A673 (cell line): ENCODE measurements at places on chromosomes 3 and 15. TPM values are rescaled to one million over a fixed set of nuclear protein-coding genes. Genes with fewer than 3 reads are reported as not detected.

GRCh38 chr15:68812597-68813431 lies 7.9 kb downstream of the ANP32A start:
- DNase-seq, result no peak
- peak overlapping the region; percentile 35 for H3K27ac ChIP-seq
- H3K4me1 ChIP-seq, result peaks cover 37% of the 10 kb centered on the region
- H3K27me3 ChIP-seq, result no peaks in the 10 kb centered on the region
- H3K4me3 ChIP-seq, result no peak overlapping the region

GRCh38 chr3:8575364-8576104 lies 69.1 kb downstream of the SSUH2 start:
- H3K4me3 ChIP-seq, result no peak overlapping the region
- H3K36me3 ChIP-seq, result no peaks in the 10 kb centered on the region
- no peaks in the 10 kb centered on the region for H3K27me3 ChIP-seq
- H3K4me1 ChIP-seq, result peaks cover 10% of the 10 kb centered on the region
- H3K27ac ChIP-seq, result no peak overlapping the region

- H3K36me3 ChIP-seq, result no peaks in the 10 kb centered on the region
- no peaks in the 10 kb centered on the region for H3K4me1 ChIP-seq
- peaks cover 25% of the 10 kb centered on the region for H3K27me3 ChIP-seq
Observed at GRCh38 chr15:71506946-71507345, 303.4 kb upstream of the NR2E3 start.

DNA sequence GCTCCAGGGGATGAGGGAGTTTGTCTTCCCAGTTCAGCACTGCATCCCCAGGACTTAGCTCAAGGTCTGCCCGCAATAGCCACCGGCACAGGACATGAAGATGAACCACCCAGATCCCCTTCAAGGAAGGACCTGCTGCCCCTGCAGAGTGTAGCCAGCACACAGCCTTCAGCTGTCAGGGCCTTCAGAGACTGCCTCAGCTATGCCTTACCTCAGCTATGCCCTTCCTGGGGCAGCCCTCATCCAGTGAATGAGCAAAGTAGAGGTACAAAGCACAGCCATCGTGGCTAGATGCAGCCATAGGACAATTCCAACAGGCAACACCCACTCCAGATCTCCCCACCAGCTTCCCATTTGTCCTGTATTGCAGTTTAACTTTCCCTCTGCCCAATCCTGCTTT lies 291.2 kb upstream of the STT3B start:
- no peaks in the 10 kb centered on the region for H3K4me1 ChIP-seq
- H3K27ac ChIP-seq, result no peak overlapping the region
- no peaks in the 10 kb centered on the region for H3K36me3 ChIP-seq
- no peak for DNase-seq
- H3K4me3 ChIP-seq, result no peak overlapping the region

The RBP2 gene
- total RNA-seq, result not detected in 2 replicates

GRCh38 chr3:143654906-143655305 lies 193.4 kb downstream of the SLC9A9 start:
- no peaks in the 10 kb centered on the region for H3K27me3 ChIP-seq
- H3K27ac ChIP-seq, result no peak overlapping the region
- H3K36me3 ChIP-seq, result no peaks in the 10 kb centered on the region
- H3K4me3 ChIP-seq, result no peak overlapping the region
- no peak for DNase-seq

DNA sequence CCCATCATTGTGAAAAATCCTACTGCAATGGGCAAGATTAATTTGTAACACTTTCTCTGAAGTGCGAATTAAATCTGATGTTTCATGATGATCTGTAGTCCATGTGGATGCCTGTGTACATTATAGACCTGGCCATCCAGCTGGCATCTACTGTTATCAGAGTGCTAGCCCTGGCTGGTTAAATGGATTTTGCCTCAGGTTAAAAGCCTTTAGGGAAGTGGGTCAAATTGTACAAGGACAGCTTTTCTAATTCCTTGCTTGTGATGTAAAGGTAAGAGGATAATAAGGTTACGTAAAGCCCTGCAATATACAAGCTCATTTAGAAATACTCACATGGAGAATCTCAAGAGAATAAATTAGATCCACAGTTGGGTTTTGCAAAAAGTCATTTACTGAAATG lies 138.2 kb downstream of the EPHA3 start:
- DNase-seq, result no peak
- H3K4me3 ChIP-seq, result no peak overlapping the region
- no peak overlapping the region for H3K27ac ChIP-seq
- H3K4me1 ChIP-seq, result peaks cover 20% of the 10 kb centered on the region
- no peaks in the 10 kb centered on the region for H3K36me3 ChIP-seq
- H3K27me3 ChIP-seq, result no peaks in the 10 kb centered on the region

The OR5K2 gene
- total RNA-seq, result not detected in 2 replicates

DNA sequence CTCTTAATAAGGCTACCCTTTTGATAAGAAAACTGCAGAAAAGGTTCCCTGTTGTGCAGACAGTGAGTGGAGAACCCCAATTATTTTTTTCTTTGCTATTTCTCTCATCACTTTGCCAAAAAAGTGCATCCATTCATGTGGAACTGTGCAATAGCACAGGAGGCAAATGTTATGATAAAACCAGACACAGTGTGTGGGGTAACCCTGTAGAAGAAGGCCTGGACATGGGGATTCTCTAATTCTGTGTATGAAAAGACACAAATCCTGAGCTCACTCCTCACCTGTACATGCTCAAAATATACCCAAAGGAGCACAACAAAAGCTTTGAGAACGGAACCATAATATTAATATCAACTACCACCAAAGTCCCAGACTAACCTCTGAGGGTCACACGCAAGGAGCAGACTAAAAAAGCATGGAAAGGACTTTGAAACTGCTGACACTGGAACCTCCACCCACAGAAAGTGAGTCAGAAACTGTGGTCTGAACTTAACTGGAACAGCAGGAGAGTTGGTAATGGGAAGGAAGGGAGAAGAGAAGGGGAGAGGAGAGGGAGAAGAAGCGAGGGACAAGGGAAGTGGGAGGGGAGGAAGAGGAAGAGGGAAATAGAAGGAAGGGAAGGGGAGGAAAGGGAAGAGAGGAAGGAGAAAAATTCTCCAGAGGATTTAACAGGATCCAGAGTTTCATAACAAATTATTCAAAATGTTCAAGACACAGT lies 299.9 kb downstream of the TBC1D5 start:
- H3K4me3 ChIP-seq, result no peak overlapping the region
- DNase-seq, result no peak
- no peaks in the 10 kb centered on the region for H3K36me3 ChIP-seq
- H3K27ac ChIP-seq, result no peak overlapping the region
- H3K27me3 ChIP-seq, result no peaks in the 10 kb centered on the region
- H3K4me1 ChIP-seq, result no peaks in the 10 kb centered on the region

The AGBL1 gene
- total RNA-seq, result not detected in 2 replicates

GRCh38 chr3:14392231-14392630 lies 10.2 kb upstream of the SLC6A6 start:
- no peak overlapping the region for H3K27ac ChIP-seq
- no peak overlapping the region for H3K4me3 ChIP-seq
- DNase-seq, result no peak
- H3K36me3 ChIP-seq, result no peaks in the 10 kb centered on the region
- H3K4me1 ChIP-seq, result peaks cover 10% of the 10 kb centered on the region
- no peaks in the 10 kb centered on the region for H3K27me3 ChIP-seq

GRCh38 chr3:173395073-173395411 lies 2.5 kb upstream of the NLGN1 start:
- H3K4me3 ChIP-seq, result peak overlapping the region; percentile 65
- no peaks in the 10 kb centered on the region for H3K36me3 ChIP-seq
- peaks cover 42% of the 10 kb centered on the region for H3K27me3 ChIP-seq
- H3K4me1 ChIP-seq, result peaks cover 27% of the 10 kb centered on the region
- no peak for DNase-seq
- H3K27ac ChIP-seq, result no peak overlapping the region

DNA sequence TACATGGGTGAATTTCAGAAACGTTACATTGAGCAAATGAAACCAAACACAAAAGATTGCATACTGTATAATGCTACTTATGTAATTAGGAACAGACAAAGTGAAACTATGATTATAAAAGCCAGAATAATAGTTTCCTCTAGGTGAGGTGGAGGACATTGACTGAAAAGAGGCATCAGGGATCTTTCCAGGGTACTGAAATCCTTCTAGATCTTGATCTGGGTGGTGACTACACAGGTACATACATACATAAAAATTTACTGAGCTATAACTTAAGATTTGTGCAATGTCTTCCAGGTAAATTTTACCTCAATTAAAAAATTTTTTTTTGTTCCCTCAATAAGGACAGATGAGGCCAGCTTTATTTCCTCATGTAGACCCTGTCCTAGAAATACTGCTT lies 665.6 kb upstream of the UBE2E2 start:
- H3K4me1 ChIP-seq, result no peaks in the 10 kb centered on the region
- H3K36me3 ChIP-seq, result no peaks in the 10 kb centered on the region
- no peaks in the 10 kb centered on the region for H3K27me3 ChIP-seq
- DNase-seq, result no peak
- no peak overlapping the region for H3K27ac ChIP-seq

The MASP1 gene
- total RNA-seq, result not detected in 2 replicates

The HCLS1 gene
- total RNA-seq, result 92.4 and 96.9 TPM in 2 replicates

- H3K36me3 ChIP-seq, result no peaks in the 10 kb centered on the region
- H3K4me1 ChIP-seq, result no peaks in the 10 kb centered on the region
- H3K27ac ChIP-seq, result no peak overlapping the region
- no peaks in the 10 kb centered on the region for H3K27me3 ChIP-seq
Observed at GRCh38 chr3:72405943-72406566, 442.2 kb downstream of the SHQ1 start.

- H3K4me1 ChIP-seq, result no peaks in the 10 kb centered on the region
- H3K27ac ChIP-seq, result no peak overlapping the region
- H3K27me3 ChIP-seq, result no peaks in the 10 kb centered on the region
- H3K4me3 ChIP-seq, result no peak overlapping the region
- no peaks in the 10 kb centered on the region for H3K36me3 ChIP-seq
Observed at GRCh38 chr15:50260969-50261496, 4.5 kb downstream of the HDC start.

DNA sequence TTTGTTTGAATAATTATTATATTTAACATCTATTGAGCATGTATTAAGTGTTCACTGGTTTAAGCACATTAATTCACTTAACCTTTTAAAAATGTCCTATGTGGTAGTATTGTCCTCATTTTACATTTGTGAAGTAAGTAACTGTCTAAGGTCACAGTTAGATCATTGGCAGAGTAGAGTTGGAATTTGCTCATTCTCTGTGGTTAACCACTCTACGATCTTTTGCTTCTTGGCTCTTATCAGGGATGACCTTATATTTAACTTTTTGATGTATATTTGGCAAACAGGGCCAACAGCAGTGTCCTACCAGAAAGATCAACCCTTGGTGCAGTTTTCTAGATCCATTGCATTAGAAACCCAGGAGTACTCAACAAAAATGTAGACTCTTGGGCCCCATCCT lies 34.0 kb downstream of the PXK start:
- H3K4me3 ChIP-seq, result no peak overlapping the region
- no peak for DNase-seq
- H3K36me3 ChIP-seq, result no peaks in the 10 kb centered on the region

The MAGEL2 gene
- not detected in 2 replicates for total RNA-seq

DNA sequence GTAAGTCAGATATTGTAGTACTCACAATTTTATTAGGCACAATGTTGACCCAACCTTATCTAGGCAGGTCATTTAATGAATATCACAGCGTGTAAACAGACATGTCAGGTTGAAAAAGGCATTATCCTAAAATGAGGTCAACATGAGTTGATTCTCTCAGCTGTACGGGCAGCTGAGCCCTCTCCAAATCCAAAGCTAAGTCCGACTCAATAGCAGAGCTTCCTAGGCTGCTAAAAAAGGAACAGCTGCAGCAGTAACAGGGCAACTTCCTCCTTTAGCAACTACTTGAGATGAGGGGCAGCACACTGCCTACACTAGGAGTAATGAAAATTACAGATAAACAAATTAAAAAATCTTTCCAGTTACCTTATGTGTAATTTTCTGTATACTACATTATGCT lies 189.2 kb downstream of the CADM2 start:
- no peaks in the 10 kb centered on the region for H3K27me3 ChIP-seq
- H3K36me3 ChIP-seq, result no peaks in the 10 kb centered on the region
- no peak overlapping the region for H3K4me3 ChIP-seq
- DNase-seq, result no peak
- H3K4me1 ChIP-seq, result no peaks in the 10 kb centered on the region

DNA sequence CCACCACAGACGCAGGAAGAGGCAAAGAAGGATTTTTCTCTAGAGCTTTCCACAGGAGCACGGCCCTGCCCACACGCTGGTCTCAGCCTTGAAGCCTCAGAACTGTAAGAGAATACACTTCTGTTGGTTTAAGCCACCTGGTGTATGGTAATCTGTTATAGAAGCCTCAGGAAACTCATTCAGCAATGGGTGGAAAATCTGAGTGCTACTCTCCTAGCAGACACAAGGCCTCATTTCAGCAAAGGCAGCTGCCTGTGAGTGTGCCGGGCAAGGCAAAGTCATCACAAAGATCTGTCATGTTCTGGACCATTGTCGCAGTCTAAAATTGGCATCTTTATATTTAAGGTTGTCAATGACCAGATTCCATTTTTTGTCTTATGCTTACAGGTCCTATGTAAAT lies 31.0 kb downstream of the ATP10A start:
- no peaks in the 10 kb centered on the region for H3K36me3 ChIP-seq
- H3K27me3 ChIP-seq, result no peaks in the 10 kb centered on the region
- no peak overlapping the region for H3K4me3 ChIP-seq
- H3K27ac ChIP-seq, result no peak overlapping the region

GRCh38 chr3:143637133-143637532 lies 211.1 kb downstream of the SLC9A9 start:
- H3K27me3 ChIP-seq, result no peaks in the 10 kb centered on the region
- no peaks in the 10 kb centered on the region for H3K36me3 ChIP-seq
- no peak overlapping the region for H3K27ac ChIP-seq
- H3K4me1 ChIP-seq, result no peaks in the 10 kb centered on the region
- H3K4me3 ChIP-seq, result no peak overlapping the region

DNA sequence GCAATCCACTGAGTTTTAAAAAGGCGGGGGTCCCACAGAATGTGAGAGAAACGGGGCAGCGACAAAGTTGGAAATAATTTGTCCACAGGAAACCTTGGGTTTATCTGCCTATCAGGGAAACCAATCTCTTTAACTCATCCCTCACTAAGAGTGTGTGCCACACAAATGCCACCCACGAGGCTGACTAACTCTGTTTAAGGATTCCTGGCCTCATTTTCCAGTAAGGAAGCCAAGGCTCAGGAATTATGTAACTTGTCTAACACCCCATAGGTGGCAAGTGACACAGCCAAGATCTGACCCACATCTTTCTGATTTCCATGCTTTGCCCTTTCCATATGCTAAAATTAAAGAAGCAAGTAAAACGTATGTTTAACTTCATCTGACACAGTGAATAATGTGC lies 263.2 kb downstream of the CNTN3 start:
- H3K27ac ChIP-seq, result no peak overlapping the region
- H3K4me3 ChIP-seq, result no peak overlapping the region
- DNase-seq, result no peak
- no peaks in the 10 kb centered on the region for H3K36me3 ChIP-seq
- no peaks in the 10 kb centered on the region for H3K4me1 ChIP-seq
- H3K27me3 ChIP-seq, result no peaks in the 10 kb centered on the region

GRCh38 chr15:86399041-86399954 lies 319.6 kb downstream of the AGBL1 start:
- no peaks in the 10 kb centered on the region for H3K4me1 ChIP-seq
- no peak overlapping the region for H3K27ac ChIP-seq
- H3K27me3 ChIP-seq, result no peaks in the 10 kb centered on the region
- H3K36me3 ChIP-seq, result no peaks in the 10 kb centered on the region
- H3K4me3 ChIP-seq, result no peak overlapping the region

The NMNAT3 gene
- 1.9 and 2.8 TPM in 2 replicates for total RNA-seq

- no peak overlapping the region for H3K4me3 ChIP-seq
- no peak overlapping the region for H3K27ac ChIP-seq
- no peak for DNase-seq
- peaks cover 21% of the 10 kb centered on the region for H3K4me1 ChIP-seq
Observed at GRCh38 chr3:71393093-71393492, 190.4 kb downstream of the FOXP1 start.

- no peaks in the 10 kb centered on the region for H3K36me3 ChIP-seq
- H3K4me3 ChIP-seq, result no peak overlapping the region
- no peaks in the 10 kb centered on the region for H3K27me3 ChIP-seq
- no peaks in the 10 kb centered on the region for H3K4me1 ChIP-seq
- no peak overlapping the region for H3K27ac ChIP-seq
- no peak for DNase-seq
Observed at GRCh38 chr3:69698728-69699127, 40.5 kb upstream of the MITF start.

The MYNN gene
- total RNA-seq, result 15.3 and 20.5 TPM in 2 replicates
